Keratinocyte (primary cell): ENCODE measurements at places on chromosomes 7 and 10.

GRCh38 chr10:25804505-25804904 lies 129.5 kb upstream of the MYO3A start:
- no peak for DNase-seq

DNA sequence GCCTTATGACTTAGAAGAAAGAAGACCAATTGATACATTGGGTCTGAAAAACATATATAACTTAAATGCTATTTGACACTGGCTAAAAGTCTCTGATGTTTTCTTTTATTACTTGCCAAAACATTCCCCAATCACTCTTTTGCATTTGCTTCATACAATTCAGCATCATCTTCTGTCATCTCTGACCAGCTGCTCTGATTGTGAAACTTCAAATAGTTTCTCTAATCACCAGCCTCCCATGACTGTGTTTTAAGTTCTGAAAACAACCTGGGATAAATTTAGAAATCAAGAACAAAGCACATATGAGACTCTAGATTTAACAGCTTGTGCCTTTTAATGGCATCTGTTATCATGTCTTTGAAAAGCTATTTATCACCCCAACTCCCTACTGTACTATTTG lies 208.4 kb upstream of the KCND2 start:
- DNase-seq, result no peak

- no peak for DNase-seq
Measured at GRCh38 chr7:143117395-143117794, 14.5 kb upstream of the PIP start.

DNA sequence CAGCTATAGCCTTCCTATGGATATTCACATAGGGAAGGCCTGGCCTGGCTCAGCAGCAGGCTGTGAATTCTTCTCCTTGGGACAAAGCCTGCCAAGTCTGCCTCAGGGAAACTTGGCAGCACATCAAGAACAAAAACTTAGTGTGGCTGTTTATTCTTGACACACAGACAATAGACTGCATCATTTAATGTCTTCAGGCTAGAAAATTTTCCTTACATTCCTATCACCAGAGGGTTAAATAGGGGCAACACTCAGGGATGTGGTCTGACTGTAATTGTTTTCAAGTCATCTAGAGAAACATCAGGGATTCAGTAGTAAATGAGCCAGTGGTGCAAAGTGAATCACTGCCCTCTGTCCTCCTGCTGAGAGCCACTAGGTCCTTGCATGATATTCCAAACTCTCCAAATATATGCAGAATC lies 137.3 kb downstream of the SEMA3C start:
- peak; percentile 55 for DNase-seq

DNA sequence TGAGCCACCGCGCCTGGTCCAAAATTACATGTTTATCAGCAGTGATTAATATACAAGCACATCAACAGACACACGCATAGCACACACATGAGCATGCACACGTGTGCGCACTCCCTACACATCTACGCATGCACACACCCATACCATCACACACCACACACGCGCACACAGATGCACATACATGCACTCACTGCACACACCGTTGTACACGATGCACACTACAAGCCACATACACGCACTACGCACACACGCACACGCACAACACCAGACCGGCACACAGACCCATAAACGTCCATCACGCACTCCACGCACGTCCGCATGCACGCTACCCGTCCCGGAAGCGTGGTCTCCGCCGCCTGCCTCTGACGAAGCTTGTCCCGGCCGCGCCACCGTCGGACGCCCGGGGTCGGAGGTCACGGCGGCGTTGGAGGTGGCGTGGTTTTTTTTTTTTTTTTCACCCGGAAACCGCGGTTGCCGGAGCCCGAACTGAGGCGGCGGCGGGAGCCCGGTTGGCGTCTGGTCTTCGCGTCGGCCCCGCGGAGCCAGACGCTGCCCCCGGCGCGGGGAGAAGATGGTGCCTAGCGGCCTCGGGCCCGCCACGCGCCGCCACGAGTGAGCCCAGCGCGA lies at the start of gene TMEM248:
Gene TMEM248 (plus strand): TSS at position 457 of the 627 bp plus-strand sequence. CDS start 20,641 bp downstream, outside the sequence.
- peak; percentile 26 for DNase-seq

DNA sequence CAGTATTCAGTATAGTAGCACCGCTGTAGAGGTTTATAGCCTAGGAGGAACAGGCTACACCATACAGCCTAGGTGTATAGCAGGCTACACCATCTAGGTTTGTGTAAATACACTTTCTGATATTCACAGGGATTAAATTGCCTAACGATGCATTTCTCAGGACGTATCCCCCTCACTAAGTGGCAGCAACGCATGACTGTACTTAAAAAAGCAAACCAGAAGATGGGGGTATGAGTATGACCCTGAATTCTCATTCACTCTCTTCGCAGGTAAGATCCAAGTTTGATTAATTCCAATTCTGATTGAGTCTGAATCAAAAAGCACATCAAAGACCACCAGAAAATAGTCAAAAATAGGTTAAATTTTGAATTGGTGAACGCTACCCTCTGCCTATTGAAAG lies 972 bp downstream of the ORC5 start:
- no peak for DNase-seq

DNA sequence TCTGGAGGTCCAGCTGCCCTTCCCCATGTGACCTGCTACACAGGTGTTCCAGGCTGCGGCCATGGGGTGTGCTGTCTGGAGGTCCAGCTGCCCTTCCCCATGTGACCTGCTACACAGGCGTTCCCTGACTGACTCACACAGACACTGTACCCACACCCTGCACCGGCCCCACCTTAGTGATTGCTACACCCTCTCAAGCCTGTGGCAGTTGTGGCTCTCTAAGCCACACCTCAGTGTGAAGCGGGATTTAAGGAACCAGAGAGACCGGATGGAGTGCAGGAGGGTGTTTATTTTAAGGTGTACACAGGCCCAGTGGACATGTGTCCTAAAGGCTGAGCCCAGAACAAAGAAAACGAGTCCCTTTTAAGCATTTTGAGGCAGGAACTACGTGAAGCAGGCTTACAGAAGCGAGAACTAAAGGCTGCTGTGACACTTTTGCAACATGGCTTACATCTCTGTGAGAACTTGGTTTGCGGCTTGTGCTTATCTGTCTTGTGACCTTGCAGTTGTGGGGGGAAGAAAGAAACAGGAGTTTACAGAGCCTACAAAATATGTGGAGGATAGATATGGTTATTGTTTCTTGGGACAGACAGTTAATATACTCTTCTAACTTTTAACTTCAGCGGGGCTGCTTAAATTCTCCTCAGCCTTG lies 326.4 kb downstream of the PAXIP1 start:
- DNase-seq, result no peak

- DNase-seq, result peak; percentile 7
Measured at GRCh38 chr7:34825221-34825620, 167.2 kb downstream of the NPSR1 start.

- no peak for DNase-seq
Measured at GRCh38 chr10:62748386-62748785, 56.1 kb upstream of the ADO start.

DNA sequence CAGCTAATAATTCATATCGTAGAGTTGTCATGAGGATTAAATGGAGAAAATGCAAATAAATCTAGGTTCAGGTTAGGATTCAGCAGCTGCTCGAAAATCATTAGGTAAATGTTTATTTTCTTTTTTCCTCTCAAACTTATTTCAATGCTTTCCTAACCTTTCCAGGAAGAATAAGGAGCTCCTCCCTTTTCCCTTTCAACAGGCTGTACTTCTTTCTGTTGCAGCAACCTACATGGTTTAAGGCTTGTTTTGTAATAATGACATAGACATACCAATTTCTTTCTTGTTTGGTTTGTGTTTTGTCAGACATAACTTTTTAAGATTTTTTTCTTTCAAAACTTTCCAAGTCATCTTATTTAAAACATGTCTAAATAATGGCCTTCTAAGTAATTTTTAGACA lies 18.2 kb downstream of the GPR141 start:
- no peak for DNase-seq

GRCh38 chr10:71241114-71241829 lies 28.9 kb downstream of the UNC5B start:
- no peak for DNase-seq

- DNase-seq, result no peak
Measured at GRCh38 chr10:116848944-116849247, 403 bp upstream of the ENO4 start.

GRCh38 chr7:37476428-37476827 lies 27.8 kb upstream of the ELMO1 start:
- DNase-seq, result no peak

DNA sequence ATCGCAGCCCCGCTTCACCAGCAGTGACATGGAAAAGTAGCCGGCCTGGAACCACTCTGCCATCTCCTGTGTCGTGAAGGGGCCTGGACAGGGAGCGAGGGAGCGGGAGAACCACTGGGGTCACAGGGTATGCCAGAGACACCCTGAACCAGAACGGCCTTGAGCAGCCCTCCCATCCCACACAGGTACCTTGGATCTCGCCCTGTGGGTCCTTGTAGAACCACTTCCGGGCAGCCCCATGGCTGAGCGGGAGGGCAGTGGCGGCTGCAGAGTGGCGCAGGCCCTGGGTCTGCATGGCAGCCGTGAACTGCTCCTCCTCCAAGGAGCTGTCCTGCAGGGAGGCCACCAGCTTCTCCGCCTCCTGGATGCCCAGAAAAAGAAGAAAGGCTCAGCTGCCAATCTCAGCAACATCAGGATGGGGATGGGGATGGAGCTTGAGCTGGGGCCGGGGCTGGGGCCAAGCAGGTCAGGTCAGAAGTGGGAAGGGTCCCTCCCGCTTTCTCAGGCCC lies 9.5 kb downstream of the GIGYF1 start:
- no peak for DNase-seq

DNA sequence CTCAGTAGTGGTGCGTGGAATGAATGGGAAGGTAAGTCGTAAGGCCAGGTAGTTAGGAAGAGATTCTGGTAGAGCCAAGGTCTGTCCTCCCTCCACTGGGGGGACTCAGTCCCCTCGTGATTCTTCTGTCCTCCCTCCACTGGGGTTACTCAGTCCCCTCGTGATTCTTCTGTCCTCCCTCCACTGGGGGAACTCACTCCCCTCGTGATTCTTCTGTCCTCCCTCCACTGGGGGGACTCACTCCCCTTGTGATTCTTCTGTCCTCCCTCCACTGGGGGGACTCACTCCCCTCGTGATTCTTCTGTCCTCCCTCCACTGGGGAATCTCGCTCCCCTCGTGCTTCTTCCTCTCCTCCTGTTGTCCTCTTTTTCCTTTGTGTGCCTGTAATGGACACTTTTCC lies 125.1 kb downstream of the CELF2 start:
- DNase-seq, result no peak

- DNase-seq, result no peak
Measured at GRCh38 chr10:35212856-35213255, 86.2 kb downstream of the CREM start.

- DNase-seq, result no peak
Measured at GRCh38 chr10:121450247-121450646, 148.0 kb downstream of the FGFR2 start.

DNA sequence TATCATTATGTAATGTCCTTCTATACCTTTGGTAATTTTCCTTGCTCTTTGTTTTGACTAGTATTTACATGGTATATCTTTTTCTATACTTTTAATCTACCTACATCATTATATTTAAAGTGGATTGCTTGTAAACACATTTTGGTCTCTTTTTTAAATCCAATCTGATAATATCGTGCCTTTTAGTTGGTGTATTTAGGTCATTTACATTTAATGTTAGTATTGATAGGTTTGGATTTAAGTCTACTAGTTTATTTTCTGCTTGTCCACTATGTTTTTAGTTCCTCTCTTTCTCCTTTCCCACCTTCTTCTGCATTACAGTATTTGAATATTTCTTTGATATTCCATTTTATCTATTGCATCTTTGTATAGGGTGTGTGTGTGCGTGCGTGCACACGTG lies 95.4 kb downstream of the HIBADH start:
- DNase-seq, result no peak

DNA sequence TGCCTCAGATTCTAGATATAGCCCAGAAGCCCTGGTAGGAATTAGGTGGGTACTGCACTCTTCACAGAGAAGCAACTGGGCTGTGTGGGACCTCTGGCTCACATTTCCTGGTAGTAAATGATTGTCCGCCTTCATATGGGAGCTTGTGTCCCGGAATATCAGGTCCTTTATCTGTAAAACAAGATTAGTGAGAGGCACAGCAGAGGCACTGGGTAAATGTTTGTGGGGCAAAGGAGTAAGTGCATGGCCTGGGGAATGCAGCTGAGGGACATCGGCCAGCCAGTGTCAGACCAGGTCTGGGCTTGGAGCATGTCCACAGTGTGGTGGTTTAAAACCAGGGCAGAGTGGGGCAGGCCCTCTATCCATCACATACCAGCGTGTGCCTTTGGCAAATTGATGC lies 323.3 kb upstream of the ZMIZ1 start:
- no peak for DNase-seq

GRCh38 chr7:25280181-25280580 lies 51.9 kb upstream of the NPVF start:
- no peak for DNase-seq

DNA sequence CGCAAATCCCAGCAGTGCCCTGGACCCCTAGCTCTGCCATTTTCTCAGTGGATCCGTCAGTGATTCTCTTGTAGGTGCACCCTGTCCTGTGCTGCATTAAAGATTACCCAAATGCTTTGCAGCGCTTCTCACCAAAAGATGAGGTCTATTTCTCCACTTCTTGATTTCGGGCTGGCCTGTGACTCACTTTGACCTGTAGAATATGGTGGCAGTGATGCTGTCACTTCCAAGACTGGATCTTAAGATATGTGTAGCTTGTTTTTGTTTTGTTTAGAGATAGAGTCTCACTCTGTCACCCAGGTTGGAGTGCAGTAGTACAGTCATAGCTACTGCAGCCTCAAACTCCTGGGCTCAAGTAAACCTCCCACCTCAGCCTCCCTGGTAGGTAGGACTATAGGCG lies 37.0 kb upstream of the ZMIZ1 start:
- DNase-seq, result no peak

GRCh38 chr7:100022621-100023020 lies 7.2 kb downstream of the ZKSCAN1 start:
- DNase-seq, result no peak

GRCh38 chr7:109479388-109479787 lies 909.7 kb downstream of the DNAJB9 start:
- no peak for DNase-seq

- peak; percentile 63 for DNase-seq
Measured at GRCh38 chr7:12211054-12211710, at the start of gene TMEM106B. Gene TMEM106B, plus strand, starts transcription at chr7:12211294. Its CDS starts 3,517 bp downstream, at chr7:12214811.

- no peak for DNase-seq
Measured at GRCh38 chr7:19491821-19492452, 216.9 kb downstream of the POLR1F start.

- DNase-seq, result no peak
Measured at GRCh38 chr10:43960981-43961380, 312.3 kb upstream of the ZNF32 start.

- no peak for DNase-seq
Measured at GRCh38 chr7:17952387-17952786, 12.1 kb upstream of the SNX13 start.

DNA sequence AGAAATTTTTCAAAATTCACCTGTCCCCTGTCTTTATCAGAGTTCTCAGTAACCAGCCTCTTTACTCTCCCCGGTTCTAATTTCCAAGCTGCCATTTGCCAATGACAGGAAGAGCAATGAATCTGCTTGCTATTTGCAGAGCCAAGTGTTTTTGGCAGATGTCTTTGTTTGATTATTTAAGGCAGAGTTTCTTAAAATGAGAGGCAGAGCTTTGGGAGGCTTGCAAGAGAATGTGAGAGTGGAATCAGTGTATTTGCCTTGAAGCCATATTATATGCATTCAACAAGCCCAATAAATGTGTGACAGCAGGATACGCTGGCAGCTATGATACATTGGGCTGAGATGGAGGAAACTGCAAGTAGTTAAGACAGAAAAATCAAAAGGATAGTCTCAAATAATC lies 196.5 kb downstream of the PHF14 start:
- no peak for DNase-seq

GRCh38 chr7:77244222-77244934 lies 44.8 kb upstream of the FGL2 start:
- no peak for DNase-seq
